Foreskin melanocyte (primary cell): ENCODE measurements at places on chromosomes 3 and 15.

DNA sequence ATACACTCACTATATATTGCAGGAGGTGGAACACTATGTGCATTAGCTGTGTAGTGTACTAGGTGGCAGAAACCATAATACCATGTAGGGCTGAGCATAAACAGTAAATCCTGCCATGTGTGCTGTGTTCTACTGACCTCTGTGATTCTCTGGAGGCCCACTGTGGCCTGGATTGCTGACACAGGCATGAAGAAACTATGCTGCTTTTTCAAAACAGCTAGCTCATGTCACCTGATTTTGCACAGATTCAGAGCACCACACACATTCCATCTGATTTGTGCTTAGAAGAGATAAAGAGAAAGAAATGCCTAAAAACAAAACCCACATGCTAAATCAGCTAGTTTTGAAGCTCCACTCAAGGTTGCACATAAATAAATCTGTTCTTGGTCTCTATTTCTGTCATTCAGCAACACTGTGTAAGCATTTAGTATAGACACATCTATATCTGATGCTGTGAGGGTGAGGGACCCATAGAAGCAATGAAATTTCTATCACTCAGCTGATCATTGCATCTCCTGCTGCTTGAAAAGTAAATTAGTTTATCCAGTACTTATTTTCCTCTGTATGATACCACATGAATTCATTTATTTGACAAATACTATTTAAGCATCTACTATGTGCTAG is 1007.7 kb upstream of the SEMA6D start:
- DNase-seq = no peak

- no peak for DNase-seq
Observed at GRCh38 chr3:31924610-31925270, 56.3 kb downstream of the OSBPL10 start.

- DNase-seq = no peak
Observed at GRCh38 chr3:185623939-185624665, 38.0 kb downstream of the SENP2 start.

GRCh38 chr15:75675579-75676404 is 28.1 kb downstream of the SNX33 start:
- DNase-seq = no peak

DNA sequence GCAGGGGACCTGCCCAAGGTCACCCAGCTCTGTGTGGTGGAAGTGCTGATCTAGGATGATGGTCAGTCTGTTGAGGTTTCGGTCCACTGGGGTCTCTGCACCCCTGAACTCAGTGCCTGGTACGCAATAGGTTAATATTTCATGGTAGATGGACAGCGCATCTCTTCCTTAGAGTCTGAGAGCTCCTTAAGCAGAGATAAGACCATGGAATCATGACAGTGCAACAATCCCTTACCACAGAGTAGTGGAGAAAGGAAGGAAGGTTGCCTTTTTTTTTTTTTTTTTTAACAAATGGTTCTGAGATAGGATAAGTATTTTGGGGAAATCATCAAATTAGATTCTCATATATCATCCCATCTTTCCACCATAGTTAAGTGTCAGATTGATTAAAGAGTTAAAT is 79.8 kb upstream of the SLC6A1 start:
- no peak for DNase-seq

DNA sequence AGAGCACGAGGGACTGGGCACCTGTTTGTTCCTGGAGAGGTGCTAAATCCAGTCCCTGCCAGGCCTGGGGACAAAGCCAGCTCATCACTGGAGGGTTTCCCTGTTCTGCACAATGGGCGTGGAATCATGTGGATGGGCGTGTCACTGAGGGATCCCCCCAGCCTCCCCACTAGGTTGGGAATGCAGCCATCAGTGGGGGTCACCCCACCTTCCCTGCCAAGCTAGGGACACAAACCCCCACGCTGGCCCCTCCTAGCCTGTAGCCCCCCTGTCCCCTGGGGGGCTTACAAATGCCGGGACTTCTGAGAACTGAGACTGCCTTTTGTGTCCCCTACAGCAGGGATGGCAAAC is 61.9 kb downstream of the NSMCE3 start:
- no peak for DNase-seq

- no peak for DNase-seq
Observed at GRCh38 chr3:129005526-129006303, 4.6 kb downstream of the EFCC1 start.

- no peak for DNase-seq
Observed at GRCh38 chr3:59772416-59773408, 722.9 kb upstream of the CFAP20DC start.

DNA sequence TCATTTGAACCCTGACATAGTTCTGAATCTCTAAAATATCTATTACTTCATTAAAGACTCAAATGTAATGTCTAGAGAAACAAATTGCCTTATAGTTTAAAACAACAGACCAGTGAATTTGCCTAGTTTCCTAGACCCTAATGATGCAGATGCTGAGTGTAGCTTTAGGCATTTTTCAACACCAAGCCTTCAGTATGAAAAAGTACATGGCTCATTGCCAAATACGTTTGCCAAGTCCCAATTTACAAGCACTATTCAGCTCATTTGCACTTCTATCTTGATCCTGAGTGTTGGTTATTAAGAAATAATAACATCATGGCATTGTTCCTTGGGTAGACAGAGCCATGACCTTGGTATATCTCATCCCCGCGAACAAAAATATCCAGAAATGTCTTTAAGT is 46.8 kb downstream of the EOMES start:
- DNase-seq = peak; percentile 37

- DNase-seq = no peak
Observed at GRCh38 chr3:195001961-195002861, 268.7 kb downstream of the XXYLT1 start.

- DNase-seq = no peak
Observed at GRCh38 chr3:9727041-9727595, 4.4 kb upstream of the BRPF1 start.

DNA sequence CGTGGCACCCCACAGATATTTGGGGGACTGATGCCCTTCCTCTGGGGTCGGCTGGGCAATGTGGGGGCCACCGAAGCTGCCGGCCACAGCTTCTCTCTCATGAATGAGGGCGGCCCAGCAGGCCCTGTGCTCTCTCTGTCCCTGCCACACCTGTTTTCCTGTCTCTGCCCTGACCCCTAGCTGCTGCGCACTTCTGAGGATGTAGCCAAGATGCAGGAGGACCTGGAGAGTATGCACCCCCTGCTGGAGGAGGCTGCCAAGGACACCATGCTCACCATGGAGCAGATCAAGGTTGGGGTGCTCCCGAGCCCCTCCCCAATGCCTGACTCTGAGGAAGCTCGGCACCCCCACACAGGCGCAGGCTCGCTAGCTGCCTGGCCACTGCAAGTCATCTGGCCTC is 59.7 kb downstream of the SEMA3G start:
- no peak for DNase-seq

GRCh38 chr3:126342991-126343648 is 14.1 kb downstream of the KLF15 start:
- DNase-seq = peak; percentile 11

GRCh38 chr3:56673781-56674457 is 9.1 kb downstream of the TASOR start:
- DNase-seq = no peak

DNA sequence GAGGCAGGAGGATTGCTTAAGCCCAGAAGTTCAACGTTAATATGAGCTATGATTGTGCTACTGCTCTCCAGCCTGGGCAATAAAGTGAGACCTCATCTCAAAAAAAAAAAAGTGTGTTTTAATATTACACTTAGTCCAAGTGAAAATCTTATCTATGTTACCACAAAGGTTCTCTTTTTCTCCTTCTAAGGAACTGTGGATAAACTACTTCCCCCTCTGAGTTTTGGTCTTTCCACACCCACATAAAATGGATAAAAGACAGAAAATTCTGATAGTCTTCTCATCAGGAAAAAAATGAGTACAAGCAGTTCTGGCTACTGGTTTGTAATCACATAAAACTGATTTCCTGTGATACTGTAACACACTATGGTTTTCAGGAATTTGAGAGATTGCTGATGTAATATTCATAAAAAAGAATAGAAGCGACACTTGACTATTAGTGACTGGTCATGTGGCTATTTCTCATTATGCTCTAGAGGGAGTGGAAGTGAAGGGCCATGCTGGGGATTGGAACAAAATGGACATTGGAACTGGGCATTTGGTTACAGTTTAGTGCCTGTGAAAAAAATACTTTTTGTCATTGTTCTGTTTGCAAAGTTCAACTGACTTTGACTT is 68.2 kb downstream of the RYR3 start:
- peak; percentile 51 for DNase-seq

- no peak for DNase-seq
Observed at GRCh38 chr3:127748754-127749327, 73.5 kb downstream of the MGLL start.

DNA sequence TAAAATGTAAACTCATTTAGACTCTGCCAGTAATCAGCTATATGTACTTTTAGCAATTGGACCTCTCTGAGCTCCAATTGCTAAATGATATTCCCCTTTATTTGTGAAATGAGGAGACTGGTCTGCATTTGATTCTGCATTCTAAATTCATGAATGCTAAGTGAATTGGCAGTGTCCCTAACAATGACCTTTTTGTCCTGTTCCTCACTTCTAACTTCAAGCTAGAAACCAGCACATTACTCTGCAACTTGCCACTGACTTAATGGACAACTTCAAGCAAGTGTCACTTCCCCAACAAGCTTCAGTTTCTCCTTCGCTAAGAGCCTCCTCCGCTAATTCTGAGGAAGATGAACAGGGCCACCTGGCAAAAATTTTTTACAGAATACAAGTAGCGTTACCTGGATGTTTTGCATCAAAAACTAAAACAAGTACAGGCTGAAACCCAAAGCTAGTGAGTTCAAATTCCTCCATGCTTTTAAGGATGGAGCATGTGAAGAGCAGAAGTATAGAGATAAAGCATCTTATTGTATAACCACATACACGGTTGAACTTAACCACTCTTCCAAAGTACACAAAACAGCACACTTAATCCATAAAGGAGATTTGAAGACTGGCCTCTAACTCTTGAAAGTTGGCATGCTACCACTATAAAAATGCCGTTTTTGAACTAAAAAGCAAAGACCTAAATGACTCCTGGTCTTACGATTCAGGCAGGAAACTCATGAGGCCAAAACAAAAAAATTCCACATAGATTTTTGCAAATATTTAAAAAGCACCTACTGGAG is 207.6 kb downstream of the MAGI1 start:
- no peak for DNase-seq

GRCh38 chr3:155859859-155860258 is 5.6 kb upstream of the SLC33A1 start:
- DNase-seq = no peak

- no peak for DNase-seq
Observed at GRCh38 chr3:194856296-194856695, 170.6 kb downstream of the FAM43A start.

GRCh38 chr3:86801921-86802320 is 189.0 kb downstream of the VGLL3 start:
- no peak for DNase-seq

GRCh38 chr15:77225088-77225487 is 154.2 kb upstream of the TSPAN3 start:
- no peak for DNase-seq

DNA sequence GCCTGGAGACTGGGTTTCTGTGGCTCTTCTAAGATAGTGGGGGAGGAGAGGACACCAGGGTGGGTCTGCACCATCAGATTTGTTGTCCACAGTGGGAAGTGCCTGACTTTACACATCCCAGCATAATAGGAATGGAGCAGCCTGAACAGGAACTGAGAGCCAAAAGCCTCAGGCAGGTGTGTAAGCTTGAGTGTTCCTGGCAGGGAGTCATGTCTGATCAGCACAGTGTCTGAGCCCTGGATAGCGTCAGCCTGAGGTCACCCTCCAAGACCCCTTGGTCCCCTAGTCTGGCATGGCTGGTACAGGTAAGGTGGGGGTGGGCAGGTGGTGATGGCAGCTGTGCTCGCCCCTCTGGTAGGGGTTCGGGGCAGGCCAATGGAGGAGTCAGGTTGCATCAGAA is 20.2 kb downstream of the INSYN1 start:
- no peak for DNase-seq

GRCh38 chr3:15268033-15268631 is 62.1 kb downstream of the CAPN7 start:
- DNase-seq = peak; percentile 68

DNA sequence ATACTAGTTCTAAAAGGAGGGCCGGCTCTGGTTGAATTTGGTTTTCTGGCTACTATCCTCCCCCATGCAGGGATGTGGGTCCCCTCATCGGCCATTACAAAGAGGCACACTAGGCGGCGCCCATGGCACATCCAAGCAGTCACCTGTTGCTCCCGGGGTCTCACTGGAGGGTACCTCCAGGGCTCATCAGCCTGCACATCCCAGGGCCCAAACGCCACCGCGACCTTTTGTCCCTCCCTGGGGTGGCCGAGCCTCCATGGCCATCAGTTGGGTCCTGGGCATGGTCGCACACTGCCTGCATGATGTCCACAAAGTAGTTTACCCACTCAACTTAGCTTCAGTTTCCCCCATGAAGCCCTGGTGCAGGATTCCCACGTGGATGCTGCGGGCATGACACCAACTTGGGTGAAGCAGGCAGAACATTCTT is 28.3 kb downstream of the IDH3A start:
- peak; percentile 28 for DNase-seq

DNA sequence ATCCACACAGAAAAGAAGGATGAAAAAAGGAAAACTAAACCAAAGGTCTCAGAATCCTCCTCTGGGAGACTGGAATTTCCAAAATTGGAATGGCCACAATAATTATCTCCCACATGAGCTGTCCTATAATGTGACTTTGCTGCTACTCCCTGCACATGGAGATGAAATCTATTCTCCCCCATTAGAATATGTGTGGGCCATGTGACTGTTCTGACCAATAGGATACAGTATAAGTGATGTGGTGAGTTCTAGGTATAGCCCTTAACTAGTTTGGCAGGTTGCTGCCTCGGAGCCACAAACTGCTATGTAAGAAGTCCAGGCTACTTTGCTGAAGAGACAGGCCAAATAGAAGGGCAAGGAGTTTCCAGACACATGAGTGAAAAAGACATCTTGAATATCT is 5.2 kb downstream of the TRIM59 start:
- DNase-seq = no peak

GRCh38 chr3:12191559-12191958 is 32.8 kb upstream of the TIMP4 start:
- DNase-seq = no peak

DNA sequence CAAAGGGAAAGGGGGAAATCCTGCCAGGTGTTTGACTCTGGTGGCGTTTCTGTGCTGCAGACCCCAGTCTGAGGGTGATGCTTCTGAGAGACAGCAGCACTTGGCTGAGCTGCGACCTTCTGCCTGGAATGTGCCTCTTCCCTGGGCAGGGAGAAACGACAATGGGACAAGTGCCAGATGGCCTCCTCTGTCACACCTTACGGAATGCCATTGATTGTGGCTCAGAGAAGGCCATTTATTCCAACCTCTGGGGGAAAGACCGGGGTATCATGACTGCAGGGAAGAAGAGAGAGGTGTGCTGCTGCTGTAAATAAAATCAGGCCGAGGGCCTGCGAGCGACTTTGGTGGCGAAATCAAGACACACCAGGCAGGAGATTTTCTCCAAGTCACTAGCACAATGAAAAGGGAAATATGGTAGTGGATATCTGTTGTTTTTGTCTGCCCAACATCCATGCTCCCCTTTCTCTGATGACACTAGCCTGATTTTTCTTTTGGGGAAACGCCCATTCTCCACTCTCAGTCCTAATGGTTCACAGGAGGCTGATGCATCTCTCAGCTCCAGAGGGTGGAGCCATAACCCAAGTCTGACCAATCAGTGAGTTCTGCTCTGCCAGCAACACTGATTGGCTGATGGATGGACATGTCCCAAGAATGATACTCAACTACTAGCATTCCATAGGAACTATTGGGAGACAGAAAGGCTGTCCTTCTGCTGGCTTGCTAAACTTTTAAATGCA is 336.1 kb downstream of the FOXP1 start:
- DNase-seq = no peak

GRCh38 chr15:50134524-50135024 is 15.5 kb upstream of the ATP8B4 start:
- peak; percentile 79 for DNase-seq
